ENCODE measurements at places on chromosomes 12 and 14. TPM values are rescaled to one million over a fixed set of nuclear protein-coding genes. Genes with fewer than 3 reads are reported as not detected.

DNA sequence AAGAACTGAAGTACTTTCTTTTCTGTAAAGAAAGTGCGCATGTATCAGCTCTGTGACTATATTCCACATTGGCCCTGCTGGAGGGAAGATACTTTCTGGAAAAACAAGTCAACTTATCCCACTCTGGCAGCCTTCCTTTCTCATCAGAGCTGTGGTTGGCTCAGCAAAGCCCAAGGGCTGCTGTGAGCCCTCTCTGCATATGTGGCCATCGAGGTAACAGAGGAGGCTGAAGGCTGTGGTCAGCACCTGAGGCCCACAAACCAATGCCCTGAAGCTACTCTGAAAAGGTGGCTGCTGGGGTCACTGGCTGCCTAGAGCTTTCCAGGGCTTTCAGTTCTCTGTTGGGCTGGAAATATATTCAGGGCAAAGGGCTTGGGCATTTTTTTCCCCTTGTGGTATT lies 70.8 kb upstream of the IGF1 start:
- DNase-seq = no peak
- H3K4me1 ChIP-seq = no peaks in the 10 kb centered on the region
- no peak overlapping the region for H3K4me3 ChIP-seq
- no peaks in the 10 kb centered on the region for H3K27me3 ChIP-seq
- H3K27ac ChIP-seq = no peak overlapping the region
- H3K36me3 ChIP-seq = no peaks in the 10 kb centered on the region

DNA sequence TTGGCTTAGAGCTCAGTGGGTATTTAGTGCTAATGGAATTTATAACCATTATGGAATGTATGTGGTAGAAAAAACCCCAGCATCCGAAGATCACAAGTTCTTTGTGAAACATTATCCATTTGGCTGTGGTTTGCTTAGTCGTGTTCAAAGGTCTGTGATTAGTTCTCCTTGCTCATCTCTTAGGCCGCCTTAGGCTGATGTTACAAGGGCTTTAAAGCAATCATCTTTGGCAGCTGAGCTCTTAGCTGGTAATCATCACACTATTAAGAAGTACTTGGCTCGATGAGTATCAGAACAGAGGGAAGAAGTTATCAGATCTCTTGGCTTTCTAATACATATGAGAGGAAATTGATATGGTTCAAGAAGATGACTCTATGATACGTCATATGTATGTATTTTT lies 124.1 kb upstream of the E2F7 start:
- no peak overlapping the region for H3K4me3 ChIP-seq
- no peaks in the 10 kb centered on the region for H3K4me1 ChIP-seq
- no peak for DNase-seq
- H3K36me3 ChIP-seq = no peaks in the 10 kb centered on the region
- no peak overlapping the region for H3K27ac ChIP-seq

- no peak for DNase-seq
- no peaks in the 10 kb centered on the region for H3K36me3 ChIP-seq
- no peak overlapping the region for H3K4me3 ChIP-seq
- H3K4me1 ChIP-seq = no peaks in the 10 kb centered on the region
Measured at GRCh38 chr14:101062601-101063000, 159.1 kb upstream of the RTL1 start.

- H3K4me3 ChIP-seq = no peak overlapping the region
- no peaks in the 10 kb centered on the region for H3K27me3 ChIP-seq
- DNase-seq = no peak
- H3K36me3 ChIP-seq = no peaks in the 10 kb centered on the region
Measured at GRCh38 chr12:7512553-7512952, 9.0 kb upstream of the CD163 start.

ANO2 gene
- not detected for total RNA-seq
